ENCODE measurements at places on chromosomes 5 and 9.
A peak's percentile ranks its signal among the peaks of the same experiment; 100 is the strongest.

GRCh38 chr5:59055745-59056448 is 473.0 kb downstream of the RAB3C start:
- no peak for DNase-seq

- no peak for DNase-seq
Measured at GRCh38 chr5:171816666-171817065, 31.0 kb downstream of the SMIM23 start.

DNA sequence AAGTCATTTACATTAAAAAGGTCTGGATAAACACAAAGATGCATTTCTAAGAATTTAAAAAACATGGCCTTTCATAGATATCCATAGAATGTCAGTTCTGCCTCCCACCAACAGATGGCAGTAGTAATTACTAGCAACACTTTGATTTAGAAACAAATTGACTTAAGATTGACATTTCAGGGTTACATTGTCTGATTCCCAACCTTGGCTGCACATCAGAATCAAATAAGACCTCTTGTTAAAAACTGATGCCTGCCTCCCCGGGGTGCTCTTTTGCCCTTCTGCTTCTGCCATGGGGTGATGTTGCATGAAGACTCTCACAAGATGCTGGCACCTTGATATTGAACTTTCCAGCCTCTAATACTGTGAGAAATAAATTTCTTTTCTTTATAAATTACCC is 146.2 kb upstream of the GPR151 start:
- peak; percentile 2 for DNase-seq

GRCh38 chr9:136799854-136800657 is 3.9 kb downstream of the CCDC183 start:
- DNase-seq = peak; percentile 77

- no peak for DNase-seq
Measured at GRCh38 chr5:206406-206805, 11.5 kb downstream of the CCDC127 start.

- no peak for DNase-seq
Measured at GRCh38 chr5:40089269-40089668, 590.4 kb upstream of the PTGER4 start.

GRCh38 chr9:88975966-88976889 is 15.0 kb upstream of the S1PR3 start:
- DNase-seq = no peak

DNA sequence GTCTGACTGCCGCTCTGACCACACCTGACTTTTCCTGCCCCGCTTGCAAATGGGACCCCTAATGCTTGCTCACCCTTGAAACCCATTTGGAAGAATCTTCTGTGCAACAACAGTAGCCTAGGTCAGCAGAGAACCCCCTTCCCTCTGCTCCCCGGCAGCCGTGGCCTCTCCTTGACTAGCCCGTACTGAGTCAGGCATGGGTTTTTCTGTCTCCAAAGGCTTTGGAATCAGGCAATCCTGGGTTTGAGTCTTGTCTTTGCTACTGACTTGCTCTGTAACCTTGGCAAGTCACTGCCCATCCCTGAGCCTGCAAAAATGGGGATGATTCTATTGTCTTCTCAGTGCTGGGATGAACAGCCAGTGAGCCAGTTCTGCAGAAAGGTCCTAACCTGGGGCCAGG is 135.4 kb downstream of the RGS3 start:
- DNase-seq = no peak
